ENCODE measurements at places on chromosomes 7 and 10. TPM values are rescaled to one million over a fixed set of nuclear protein-coding genes. Genes with fewer than 3 reads are reported as not detected.

The HOXA13 gene
- 0.70 TPM for total RNA-seq

- DNase-seq: no peak
Measured at GRCh38 chr10:43294241-43294658, 27.4 kb upstream of the RASGEF1A start.

- no peak for DNase-seq
Measured at GRCh38 chr10:115854740-115855435, 418.1 kb downstream of the GFRA1 start.

- DNase-seq: peak; percentile 60
Measured at GRCh38 chr10:52755297-52756062, 17.1 kb downstream of the MBL2 start.

Measured in HT1080 (cell line).